Urothelium cell line (cell line): ENCODE measurements at places on chromosomes 12 and 14.

DNA sequence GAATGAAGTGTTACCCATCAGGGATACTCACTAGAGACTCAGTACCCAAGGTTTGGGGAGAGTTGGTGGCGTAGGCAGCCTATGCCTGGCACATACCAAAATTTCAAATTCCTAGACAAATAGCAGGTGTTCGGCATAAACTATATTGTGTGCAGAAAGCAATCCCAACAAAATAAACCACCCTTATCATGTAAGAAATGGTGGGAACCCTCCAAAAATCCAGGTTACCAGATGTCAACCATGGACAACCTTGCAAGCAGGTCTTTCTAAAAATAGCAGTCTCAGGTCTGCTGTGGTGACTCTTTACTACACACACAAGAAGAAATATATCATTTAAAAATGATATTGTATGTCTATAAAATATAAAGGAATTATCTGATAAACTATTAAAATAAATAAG, 17.7 kb upstream of the PTGER2 start:
- DNase-seq = no peak

DNA sequence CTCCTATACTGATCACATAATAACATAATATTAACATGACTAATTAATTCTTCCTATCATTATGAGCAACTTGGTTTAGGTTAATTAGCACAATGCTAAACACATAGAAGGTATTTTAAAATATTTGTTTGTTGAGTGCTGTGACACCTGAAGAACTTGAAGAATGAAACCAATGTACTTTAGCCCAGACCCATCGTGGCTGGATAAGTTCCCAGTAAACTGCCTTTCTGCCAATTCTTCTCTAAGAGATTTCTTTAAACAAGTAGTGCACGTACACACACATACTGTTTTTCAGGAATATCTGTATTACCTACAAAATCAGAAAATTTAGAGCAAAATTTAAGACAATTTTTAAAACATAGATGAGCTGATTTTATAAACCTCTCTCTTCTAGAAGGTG, 207.4 kb upstream of the SSTR1 start:
- no peak for DNase-seq

DNA sequence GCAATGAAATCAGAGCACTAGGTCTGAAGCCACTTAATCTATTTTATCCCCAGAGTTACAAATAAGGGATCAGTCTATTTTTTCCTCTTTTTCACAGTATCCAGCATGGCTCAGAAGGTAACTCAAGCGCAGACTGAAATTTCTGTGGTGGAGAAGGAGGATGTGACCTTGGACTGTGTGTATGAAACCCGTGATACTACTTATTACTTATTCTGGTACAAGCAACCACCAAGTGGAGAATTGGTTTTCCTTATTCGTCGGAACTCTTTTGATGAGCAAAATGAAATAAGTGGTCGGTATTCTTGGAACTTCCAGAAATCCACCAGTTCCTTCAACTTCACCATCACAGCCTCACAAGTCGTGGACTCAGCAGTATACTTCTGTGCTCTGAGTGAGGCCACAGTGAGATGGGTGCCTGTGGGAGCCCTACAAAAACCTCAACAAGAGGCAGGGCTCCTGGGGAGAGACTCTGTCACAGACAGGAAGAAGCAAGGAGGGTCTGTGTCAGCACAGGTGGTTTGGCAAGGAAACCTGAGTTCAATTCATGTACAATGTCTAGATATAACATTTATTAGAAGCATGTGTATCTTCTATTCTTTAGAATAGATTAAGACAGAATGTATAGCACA, 334.3 kb upstream of the OR4E1 start:
- no peak for DNase-seq

GRCh38 chr12:49930515-49931288, 19.8 kb upstream of the AQP2 start:
- no peak for DNase-seq

DNA sequence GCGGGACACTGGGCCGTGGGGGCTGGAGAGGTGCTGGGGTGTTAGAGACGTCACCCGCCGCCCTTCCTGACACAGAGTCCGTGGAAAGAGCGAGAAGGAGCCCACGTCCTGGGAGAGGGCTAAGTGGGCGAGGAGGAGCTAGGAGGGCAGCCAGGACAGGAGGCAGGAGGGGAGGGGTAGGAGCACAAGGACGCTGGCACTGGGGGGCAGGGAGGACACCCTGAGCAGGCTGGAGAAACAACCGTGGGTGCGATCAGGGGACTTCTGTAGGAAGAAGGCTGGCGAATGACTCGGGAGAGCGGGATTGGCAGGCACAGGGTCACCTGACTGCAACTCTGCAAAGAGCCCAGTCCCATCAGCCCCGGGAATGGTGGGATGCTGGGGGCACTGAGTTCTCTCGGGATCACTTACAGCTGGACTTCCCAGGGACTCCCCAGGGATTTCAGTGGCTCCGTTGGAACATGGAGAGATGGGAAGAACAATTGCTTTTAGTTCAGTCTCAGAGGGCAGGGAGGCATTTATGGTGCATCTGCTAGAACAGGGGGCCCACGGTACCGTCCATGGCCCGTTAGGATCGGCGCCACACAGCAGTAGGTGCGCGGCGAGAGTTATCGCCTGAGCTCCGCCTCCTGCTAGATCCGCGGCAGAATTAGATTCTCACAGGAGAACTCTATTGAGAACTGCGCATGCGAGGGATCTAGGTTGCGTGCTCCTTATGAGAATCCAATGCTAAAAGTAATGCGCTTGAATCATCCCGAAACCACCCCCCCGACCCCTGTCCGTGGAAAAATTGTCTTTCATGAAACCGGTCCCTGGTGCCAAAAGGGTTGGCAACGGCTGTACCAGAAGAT, 24.3 kb downstream of the UBR7 start:
- DNase-seq = no peak

DNA sequence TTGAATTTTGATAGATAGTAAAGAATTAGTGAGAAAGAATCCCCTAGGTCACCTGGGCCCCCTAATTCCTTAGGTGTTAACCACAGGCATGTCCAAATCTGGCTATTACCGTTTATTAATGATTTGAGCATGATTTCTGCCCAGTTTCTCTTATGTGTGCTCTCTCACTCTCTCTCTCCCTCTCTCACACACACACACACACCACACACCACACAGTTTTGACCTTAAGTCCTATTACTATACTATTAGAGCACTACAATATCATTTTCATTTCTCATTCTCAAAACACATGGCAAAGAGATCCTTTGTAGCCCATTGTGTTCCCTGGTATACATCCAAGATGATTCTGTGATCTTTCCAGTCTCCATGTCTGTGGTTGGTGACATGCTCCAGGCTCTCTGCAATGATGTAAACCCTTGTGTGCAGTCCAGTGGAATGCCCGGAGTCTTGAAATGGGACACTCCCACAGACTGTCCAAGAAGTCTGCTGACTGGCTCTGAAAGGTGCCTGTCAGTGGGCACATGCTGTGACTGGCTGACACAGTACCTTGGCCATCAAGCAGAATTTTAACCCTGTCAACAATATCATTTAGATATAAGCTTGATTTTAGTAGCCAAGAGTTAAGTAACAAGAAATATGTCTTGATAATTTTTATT, 96.2 kb downstream of the FIGNL2 start:
- DNase-seq = peak; percentile 18

GRCh38 chr12:54388237-54389133, 4.0 kb upstream of the ZNF385A start:
- no peak for DNase-seq

DNA sequence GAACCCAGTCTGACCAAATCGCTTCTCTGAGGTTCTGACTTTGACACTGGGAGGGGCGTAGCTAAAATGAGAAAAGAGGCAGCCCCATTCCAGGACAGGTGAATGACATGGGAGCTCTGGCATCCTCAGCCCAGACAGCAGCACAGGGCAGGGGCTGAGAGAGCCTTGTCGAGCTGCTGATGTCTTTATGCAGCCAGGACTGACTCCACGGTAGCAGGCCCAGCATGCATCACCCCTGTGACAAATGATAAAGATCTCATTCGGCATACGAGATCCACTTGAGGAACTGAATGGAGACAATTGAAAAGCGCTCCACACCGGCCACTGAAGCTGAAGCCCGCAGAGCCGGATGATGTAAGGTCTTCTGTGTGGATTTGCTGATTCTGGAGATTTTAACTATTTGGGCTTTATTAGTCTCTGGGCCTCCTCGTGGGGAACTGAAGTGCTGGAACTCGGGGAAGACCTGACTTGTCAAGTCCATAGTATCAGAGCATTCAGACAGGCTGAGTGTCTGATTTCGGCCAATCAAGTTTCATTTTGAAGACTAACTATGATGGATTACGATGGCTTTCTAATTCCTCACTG, 56.9 kb upstream of the MAP1LC3B2 start:
- DNase-seq = no peak

GRCh38 chr14:75070383-75070782, 942 bp downstream of the ZC2HC1C start:
- DNase-seq = no peak

GRCh38 chr12:127479256-127479655, 787.7 kb upstream of the TMEM132C start:
- no peak for DNase-seq

- no peak for DNase-seq
Observed at GRCh38 chr12:12466157-12466556, 96.5 kb downstream of the DUSP16 start.
